Stimulated activated CD4-positive, alpha-beta T cell treated with anti-CD3 and anti-CD28 coated beads, Interleukin-4, amount 100 ng/mL, for 24 hours (primary cell): ENCODE measurements at places on chromosomes 3 and 15.

- no peak for DNase-seq
Measured at GRCh38 chr3:156576651-156577348, 21.9 kb upstream of the SSR3 start.

GRCh38 chr3:169822540-169822939, 9.8 kb upstream of the LRRC34 start:
- no peak for DNase-seq

- no peak for DNase-seq
Measured at GRCh38 chr15:101394056-101394630, 95.4 kb downstream of the PCSK6 start.

DNA sequence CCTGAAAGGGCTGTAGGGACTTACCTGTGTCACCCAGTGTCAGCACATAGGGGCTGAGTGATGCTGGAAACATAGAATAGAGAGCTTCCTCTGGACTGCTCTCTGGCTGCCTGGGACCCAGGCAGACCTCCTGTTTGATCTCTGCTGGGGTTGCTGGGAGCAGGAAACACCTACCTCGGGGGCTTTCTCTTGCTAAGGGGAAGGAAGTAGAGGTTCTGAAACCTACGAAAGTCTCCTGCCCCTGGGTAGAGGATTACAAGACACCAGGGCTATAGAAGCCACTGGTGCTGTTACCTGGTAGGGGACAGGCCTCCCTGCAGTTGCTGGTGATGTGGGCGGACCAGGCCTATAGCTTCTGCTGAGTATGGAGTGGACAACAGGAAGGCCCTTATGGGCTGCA, 81.7 kb downstream of the DHX30 start:
- DNase-seq, result no peak

GRCh38 chr3:152083135-152083534, 185.6 kb upstream of the MBNL1 start:
- no peak for DNase-seq

GRCh38 chr3:155423526-155424322, 130.2 kb upstream of the STRIT1 start:
- DNase-seq, result no peak

GRCh38 chr3:59876533-59877062, 826.8 kb upstream of the CFAP20DC start:
- DNase-seq, result no peak
